ENCODE measurements at places on chromosomes 5 and 9.

DNA sequence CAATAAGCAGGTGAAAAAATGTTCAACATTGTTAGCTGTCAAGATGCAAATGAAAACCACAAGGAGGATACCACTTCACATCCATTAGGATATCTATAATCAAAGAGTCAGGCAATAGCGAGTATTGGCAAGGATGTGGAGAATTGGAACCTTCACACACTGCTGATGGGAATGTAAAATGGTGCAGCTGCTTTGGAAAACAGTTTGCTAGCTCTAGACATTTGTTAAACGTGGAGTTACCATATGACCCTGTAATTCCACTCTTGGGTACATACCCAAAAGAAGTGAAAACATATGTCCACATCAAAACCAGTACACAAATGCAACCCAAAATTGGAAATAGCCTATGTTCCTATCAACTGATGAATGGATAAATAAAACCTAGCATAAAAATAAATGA, 37.4 kb downstream of the SCAMP1 start:
- DNase-seq = no peak

- no peak for DNase-seq
Measured at GRCh38 chr5:90096415-90097081, 313.0 kb downstream of the CETN3 start.

GRCh38 chr9:14218253-14218652, 95.7 kb downstream of the NFIB start:
- DNase-seq = no peak

DNA sequence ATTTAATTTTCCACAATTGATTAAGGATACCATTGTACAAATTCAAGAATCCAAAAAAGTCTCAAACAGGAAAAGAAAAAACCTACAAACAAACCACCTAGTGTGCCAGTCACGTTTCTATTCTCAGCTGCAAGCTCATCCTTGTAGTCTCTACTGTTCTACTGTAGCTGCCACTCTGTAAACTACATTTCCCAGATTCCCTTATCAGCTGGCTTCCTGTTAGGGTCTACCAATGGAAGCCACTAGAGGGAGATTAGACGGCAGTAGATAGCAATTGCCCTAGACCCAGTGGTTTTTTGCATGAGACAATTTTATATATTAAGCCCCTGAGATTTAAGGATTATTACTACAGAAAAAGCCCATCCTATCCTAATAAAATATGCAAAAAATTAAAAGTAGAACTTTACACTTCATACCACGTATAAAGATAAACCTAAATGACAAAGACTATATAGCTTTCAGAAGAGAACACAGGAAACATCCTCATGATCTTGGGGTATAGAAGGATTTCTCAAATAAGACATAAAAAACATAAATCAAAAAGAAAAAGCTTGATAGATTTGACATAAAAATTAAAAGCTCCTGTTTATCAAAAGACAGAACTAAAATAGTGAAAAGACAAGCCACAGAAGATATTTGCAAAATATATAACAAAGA, 37.4 kb downstream of the P4HA2 start:
- DNase-seq = peak; percentile 87

DNA sequence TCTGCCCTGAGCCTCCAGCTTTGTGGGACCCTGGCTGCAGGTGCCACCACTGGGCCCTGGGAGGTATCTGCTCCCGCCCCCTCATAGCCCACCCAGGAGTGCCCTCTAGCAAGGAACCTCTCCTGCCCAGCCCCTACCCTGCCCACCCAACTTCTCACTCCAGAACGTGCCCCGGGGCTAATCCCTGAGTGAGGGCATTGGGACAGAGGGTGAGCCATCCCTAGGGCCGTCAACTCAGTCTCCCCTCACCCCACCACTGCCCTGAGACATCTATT, 2.7 kb upstream of the RASGEF1C start:
- DNase-seq = no peak

DNA sequence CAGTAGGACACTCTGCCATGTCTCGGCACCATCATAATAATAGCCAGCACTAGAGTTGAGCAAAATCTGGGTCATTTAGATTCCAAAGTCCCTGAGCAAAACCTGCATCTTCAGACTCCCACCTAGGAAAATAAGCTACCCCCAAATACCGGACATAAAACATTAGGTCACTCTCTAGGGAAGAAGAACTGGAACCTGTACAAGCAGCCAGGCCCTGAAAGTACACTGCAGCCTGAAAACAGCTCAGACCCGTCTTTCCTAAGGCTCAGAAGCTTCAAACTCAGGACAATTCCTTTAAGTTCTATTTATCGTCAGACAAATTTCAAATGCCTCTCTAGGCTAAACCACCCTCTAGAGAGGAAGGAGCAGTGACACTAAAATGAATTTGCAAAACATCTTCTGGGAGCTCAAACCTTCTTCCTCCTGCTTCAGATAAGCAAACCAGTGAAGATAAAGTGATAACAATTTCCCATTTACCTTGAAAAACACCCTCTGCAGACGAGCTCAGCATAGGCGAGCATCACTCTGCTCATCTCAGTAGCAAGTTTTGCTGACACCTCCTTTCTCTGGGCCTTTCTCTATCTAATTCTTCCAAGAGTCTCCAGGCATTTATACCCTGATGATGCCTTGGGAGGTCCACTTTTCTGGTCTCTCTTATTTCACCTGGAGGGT, 34.0 kb downstream of the ADAM19 start:
- no peak for DNase-seq

GRCh38 chr9:127133739-127134167, 11.3 kb upstream of the ANGPTL2 start:
- DNase-seq = no peak

DNA sequence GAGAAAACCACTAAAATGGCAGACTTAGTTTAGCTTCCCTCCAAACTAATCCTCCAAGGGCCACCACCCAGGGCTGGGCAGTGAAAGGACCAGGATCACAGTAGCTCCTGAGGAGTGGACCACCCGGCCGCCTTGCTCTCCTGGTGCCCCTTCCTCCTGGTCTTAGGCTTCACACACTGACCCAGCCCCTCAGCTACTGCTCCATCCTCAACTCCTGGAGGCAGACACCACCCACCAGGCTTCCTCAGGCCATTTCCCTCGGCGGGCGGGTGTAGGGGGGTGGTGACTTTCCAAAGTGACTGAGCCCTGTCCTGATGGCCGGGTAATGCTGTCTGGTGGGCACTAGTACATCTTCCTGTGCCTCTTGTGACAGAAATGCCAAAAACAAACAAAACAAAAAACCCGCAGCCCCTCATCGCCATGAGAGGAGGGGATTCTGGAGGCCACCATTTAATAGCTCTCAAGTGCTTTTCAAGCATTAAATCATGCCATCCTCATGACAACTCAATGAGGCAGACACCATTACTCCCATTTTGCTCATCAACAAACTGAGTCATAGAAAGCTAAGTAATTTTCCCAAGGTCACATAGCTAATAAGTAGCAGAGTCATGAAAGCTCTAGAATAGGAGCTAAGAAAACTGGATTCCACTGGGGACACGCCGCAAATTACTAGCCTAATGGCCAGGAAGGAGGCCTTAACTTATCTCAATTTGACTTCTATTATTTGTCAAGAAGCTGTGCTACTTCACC, 91.3 kb upstream of the LRRTM2 start:
- DNase-seq = no peak

GRCh38 chr5:82889088-82889487, 188.1 kb downstream of the TMEM167A start:
- no peak for DNase-seq

DNA sequence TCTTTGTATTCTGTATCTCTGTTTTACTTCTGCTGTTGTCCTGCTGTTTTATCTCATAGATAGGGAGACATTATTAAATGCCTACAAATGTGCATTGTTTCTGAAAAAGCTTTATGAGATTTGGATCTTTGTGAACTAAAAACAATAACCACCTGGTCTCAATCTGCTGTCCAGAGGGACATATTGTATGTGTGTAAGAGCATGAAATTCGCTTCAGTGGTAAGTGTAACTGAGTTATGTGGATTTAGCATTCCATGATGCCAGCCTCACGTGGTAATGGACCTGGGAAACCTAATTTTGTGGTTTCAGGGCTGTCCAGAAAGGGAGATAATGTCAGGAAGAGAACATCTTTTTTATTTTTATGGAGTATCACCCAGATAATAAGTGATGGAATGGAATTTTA, 119.3 kb downstream of the GDNF start:
- DNase-seq = peak; percentile 33

DNA sequence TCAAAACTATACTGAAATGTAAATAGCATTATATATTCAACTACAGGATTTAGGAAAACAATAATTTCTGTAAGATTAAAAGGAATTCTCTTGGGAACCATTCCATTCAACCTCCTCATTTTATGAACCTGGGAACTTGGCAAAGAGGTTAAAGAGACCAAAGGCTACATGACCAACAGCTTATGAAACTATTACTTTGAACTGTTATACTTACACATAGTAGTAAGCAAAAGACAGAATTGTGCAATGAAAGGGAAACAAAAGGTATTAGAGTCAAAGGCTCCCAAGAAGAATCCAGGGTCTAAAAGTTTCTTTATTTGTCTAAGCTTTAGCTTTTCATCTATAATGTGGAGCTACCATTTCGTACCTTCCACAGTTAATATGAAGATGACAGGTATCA, 7.2 kb downstream of the C9orf72 start:
- DNase-seq = no peak

GRCh38 chr5:59268756-59269415, 624.6 kb downstream of the PDE4D start:
- no peak for DNase-seq

GRCh38 chr5:6734781-6735180, 21.5 kb downstream of the TENT4A start:
- no peak for DNase-seq

- no peak for DNase-seq
Measured at GRCh38 chr9:2109069-2109650, 94.0 kb downstream of the SMARCA2 start.

DNA sequence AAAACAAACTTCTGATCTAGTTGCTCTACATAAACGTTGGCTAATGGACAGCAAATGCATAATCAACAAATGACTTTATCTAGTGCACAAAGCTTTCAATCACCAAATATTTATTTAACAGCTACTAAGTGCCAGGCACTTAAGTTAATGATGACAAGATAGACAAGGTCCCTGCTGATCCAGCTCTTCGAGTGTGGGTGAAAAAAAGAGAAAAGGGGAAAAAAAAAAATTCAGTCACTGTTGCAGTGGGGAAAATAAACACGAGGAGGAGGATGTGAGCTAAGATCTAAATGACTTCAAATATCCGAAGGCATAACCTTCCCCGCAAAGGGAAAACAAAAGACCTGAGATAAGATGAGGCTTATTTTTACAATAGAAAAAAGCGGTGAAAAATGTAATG, 9.6 kb downstream of the PSIP1 start:
- DNase-seq = no peak

DNA sequence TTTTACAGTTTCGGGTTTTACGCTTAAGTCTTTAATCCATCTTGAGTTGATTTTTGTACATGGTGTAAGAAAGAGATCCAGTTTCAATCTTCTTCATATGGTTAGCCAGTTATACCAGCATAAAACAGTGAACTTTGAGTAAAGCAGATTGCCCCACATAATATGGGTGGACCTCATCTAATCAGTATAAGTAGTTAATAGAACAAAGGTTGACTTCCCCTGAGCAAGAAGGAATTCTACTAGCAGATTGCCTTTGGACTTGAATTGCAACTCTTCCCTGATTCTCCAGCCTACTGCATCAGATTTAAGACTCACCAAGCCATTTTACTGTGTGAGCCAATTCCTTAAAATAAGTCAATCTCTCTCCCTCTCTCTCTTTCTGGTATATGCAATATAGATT, 173.2 kb downstream of the SNCAIP start:
- no peak for DNase-seq

DNA sequence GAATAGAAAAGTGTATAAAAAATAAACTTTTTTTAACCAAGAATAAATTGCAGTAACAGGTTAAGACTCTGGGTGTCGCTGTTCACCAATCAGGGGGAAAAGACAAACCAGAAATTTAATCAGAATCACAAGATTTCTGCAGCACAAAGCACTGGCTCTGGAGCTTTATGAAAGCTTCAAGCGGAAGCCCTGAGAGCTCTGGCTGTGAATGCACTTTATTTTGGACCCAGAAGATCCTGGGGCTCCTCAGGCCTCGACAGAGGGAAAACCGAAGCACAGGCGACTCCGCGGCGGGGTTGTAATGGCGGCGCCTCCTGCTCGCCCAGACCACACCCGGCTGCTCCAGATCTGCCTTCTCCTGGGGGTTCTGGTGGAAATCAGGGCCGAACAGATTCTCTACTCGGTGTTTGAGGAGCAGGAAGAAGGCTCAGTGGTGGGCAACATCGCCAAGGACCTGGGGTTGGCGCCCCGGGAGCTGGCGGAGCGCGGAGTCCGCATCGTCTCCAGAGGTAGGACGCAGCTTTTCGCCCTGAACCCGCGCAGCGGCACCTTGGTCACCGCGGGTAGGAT, at the start of gene PCDHGA4:
Gene PCDHGA4, plus strand, starts transcription at position 122 of the 570 bp plus-strand sequence. Its CDS starts 87 bp downstream, at position 209.
- no peak for DNase-seq

DNA sequence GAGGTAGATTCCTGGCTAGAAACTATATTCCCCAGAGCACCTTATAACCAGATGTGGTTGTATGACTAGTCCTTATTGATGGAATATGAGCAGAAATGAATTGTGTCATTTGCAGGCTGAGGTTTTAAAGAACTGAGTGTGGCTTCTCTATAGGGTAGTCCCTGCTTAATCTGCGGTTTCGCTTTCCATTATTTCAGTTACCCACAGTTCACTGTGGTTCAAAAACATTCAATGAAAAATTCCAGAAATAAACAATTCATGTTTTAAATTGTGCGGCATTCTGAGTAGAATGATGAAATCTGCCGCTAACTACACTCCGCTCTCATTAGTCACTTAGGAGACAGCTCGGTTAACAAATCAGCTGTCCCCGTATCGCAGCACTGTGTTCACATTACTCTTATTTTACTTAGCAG, 65.1 kb downstream of the ANKRD55 start:
- DNase-seq = no peak

- DNase-seq = peak; percentile 27
Measured at GRCh38 chr5:107554776-107555424, 115.8 kb downstream of the EFNA5 start.

DNA sequence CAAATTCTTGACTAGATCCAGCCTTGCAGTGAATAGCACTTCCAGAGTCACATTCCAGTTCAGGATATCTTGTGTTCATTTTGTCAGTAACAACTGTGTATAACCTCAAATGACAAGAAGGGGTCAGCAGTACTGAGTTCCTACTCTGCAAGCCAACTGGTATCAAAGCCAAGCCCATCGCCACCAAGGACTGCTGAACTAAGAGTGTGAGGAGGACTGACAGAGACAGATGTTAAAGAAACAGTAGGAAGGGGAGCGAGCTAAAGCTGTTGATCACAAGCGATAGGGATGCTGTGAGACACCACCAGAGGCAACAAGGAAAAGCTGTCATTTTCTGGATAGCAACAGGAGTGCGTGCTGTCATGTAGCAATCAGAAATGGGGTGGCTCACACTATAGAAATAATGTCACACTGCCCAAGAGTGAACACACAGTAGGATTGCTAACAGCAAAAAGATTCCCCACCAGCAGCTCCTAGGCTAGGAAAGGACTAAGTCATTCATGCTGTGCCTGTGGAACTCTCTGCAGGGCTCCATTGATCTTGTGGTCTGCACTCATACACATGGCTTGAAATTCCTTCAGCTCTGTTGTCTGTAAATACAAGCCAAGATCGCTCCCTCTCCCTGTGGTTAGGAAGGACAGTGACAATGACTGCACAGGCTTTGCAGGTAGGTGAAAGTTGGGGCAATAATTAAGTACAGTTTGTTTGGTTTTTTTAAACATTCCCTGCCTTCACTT, 658.6 kb downstream of the NR2F1-AS1 start:
- DNase-seq = no peak

- DNase-seq = no peak
Measured at GRCh38 chr9:130433947-130434262, 10.9 kb upstream of the ASS1 start.

GRCh38 chr5:31863991-31864411, 225.1 kb downstream of the PDZD2 start:
- DNase-seq = peak; percentile 84

All from SK-N-SH (cell line).